ENCODE measurements at places on chromosomes 7 and 10.

DNA sequence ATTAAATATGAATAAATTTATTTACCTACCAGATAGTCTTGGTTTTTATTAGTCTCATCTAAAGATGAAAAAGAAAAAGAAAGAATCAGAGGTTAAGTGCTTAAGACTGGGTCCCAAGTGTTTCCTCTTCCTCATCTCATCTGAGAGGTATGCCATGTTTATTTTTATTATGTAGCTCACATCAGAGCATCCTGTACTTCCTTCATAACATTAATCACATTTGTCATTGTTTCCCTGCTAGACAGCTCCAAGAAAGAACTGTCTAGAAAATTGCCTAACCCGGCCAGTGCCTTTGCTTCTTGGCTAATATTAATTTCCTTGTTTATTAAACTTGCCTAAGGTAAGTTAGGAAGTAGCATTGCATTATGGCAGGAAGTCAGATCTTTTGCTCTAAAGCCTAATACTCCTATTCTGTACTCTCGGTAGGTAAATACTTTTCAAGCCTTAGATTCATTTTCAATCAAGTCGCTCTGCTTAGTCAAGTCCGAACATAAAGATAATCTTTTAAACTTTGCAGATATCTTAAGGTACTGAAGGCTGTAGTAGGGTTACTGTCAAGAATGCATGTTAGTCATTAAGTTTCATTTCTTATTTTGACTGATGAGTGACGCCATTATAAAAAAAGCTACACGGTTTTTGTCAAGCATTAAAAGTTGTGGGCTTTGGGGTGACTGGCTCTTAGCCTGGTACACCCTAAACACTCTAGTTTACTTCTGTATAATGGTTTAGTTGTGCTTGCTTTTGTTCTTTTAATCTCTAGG lies 47.4 kb downstream of the ZMYND11 start:
- no peak for DNase-seq

DNA sequence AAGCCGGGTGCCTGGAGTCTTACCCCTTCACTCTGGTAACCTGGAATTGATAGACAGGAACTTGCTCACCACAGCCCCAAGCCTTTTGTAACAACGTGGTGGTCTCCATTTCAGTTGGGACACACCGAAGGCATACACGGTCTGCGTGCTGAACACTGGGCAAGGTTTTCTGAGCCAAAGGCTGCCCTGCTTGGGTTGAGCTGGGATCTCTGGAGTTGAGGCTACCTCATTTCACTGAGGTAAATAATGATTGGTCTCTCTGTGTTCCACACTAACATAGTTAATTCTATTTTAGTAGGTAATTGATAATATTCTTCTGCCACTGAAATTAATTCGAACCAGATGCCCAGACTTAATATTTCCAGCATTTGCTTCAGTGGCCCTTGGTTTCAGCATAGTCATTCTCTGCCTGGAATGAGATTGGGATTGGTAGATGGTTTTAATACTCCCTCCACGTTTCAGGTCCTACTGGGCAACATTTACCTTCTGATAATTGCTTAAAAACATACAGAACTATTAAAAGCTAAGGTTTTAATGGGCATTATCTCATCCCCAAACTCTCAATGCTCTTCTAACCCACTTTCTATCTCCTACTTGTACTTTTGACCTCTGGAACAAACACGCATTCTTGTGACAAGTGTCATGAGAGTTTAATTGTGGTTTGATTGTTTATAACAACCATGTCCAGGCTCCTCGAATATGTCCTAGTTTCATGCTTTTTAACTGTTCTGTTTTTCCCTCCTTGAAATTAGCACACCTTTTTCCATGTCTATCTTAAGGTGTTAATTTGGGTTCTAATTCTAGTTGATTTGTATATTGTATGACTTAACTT lies 202.3 kb upstream of the KLF6 start:
- DNase-seq, result no peak

- DNase-seq, result no peak
These were observed 50.0 kb downstream of the SLC37A3 start for GRCh38 chr7:140348161-140348849.

GRCh38 chr7:157795199-157795598 lies 458.4 kb downstream of the DNAJB6 start:
- no peak for DNase-seq

GRCh38 chr10:31268444-31269303 lies 50.3 kb upstream of the ZEB1 start:
- no peak for DNase-seq

DNA sequence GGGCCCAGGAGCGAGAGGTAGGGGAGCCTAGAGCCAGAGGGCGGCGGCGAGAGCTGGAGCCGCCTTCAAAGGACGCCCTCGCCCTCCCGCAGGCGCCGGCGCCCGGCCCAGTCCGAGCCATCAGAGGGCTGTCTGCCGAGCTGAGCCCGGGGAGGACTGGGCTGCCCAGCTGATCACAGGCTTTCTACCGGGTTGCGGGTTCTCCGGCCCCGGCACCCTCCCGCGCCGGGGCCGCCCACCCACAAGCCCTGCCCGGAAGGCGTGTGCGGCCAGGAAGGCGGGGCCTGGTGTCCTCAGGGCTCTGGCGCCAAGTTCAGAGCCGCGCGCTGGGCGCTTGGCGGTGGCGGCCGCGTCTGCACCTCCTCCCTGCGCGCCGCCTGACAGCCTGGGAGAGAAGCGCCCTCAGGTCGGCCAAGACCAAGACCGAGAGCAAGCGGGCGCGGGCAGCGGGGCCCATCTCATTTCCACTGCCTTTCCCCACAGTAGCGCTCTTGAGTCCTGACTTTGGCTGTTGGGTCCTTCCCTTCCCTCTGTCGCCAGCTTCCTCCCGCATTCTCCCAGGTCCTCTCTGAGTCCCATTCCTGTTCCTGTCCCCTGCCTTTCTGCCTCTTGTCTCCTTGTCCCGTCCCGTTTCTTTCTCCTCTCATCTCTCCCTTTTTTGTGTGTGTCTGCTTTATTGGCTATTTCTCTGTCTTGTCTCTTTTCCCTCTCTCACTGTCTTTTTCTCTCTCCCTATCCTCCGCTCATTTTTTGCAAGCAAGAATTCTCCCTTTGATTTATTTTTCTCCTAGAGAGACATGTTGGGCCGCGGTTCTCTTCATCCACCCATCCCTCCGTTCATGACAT lies 60.6 kb upstream of the MSMB start:
- DNase-seq, result no peak

All from stimulated activated CD8-positive, alpha-beta memory T cell treated with anti-CD3 and anti-CD28 coated beads, Interleukin-7, amount 100 ng/mL, for 24 hours (primary cell).